ENCODE measurements at places on chromosomes 7 and 10. TPM values are rescaled to one million over a fixed set of nuclear protein-coding genes. Genes with fewer than 3 reads are reported as not detected.

Gene DGKB
- total RNA-seq: not detected

DNA sequence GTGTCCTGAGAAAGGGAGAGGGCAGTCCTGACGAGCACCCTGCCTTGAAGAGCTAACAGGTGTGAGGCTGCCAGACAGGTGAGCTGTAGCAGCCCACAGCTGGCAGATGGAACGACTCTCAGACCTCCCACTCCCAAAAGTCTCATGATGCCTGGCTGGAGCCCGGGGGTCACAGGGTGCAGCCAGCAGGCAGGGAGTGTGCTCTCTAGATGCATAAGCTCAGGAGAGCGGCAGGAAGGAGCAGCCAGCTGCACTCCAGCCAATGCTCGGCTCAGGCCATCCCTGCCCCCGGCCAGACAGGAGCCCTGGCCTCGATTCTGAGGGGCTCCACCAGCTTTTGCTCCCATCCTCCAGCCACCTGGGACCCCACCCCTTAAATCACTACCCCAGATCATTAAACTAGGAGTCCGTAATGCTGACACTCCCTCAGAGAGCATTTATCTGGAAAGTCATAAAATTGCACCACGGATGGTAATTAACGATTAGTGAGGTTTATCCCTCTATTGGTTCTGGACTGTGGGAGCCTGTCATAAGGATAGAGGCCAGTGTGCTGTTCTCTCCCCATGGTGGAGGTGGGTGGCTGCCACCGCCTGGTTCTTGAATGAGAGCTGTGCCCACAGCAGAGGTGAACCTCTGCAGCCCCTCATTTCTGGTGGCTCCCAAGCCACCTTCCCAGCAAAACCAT is 63.5 kb upstream of the ZMIZ1 start:
- DNase-seq: no peak
- no peaks in the 10 kb centered on the region for H3K27me3 ChIP-seq
- no peak overlapping the region for H3K27ac ChIP-seq
- H3K4me1 ChIP-seq: peaks cover 11% of the 10 kb centered on the region

GRCh38 chr7:140402178-140402835 is 1.6 kb upstream of the RAB19 start:
- H3K4me3 ChIP-seq: peak overlapping the region; percentile 22
- peak overlapping the region; percentile 74 for H3K27ac ChIP-seq
- H3K4me1 ChIP-seq: peaks cover 32% of the 10 kb centered on the region
- peaks cover 3% of the 10 kb centered on the region for H3K36me3 ChIP-seq

Gene NIPSNAP2
- total RNA-seq: 56.7 TPM

DNA sequence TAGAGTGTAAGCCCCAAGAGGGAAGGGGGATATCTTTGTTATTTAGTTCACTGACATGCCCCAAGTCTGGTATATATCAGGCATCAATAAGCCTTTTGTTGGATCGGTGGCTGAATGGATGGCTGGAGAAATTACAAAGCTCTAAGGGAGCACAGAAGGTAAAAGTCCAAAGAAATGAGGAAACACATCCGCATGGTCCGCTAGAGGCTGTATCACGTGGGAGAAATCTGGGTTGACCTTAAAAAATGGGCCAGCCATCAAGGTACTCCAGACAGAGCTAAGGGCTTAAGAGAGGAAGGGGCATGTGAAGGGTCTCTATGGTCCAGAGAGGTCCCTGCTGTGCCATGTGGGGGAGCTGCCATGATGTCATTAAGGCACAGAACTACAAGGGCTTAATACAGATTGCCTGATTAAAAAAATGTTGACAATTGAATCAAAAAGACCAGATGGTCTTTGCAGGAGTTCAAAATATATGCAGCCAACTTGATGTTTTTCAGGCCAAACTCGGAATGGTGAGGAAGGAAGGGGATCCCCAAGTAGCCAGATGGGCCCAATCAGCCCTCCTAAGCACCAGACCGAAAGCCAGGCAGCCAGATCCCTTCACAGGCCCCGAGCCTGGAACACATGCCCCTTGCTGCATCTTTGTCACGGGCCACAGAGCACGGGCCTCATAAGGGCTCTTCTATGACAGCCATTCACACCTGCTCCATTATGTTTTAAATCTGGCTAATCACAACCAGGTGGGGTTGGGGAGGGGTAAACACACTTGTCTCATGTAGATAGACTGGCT is 31.9 kb downstream of the SCRN1 start:
- DNase-seq: no peak
- H3K27ac ChIP-seq: no peak overlapping the region
- no peaks in the 10 kb centered on the region for H3K36me3 ChIP-seq
- peaks cover 16% of the 10 kb centered on the region for H3K4me1 ChIP-seq
- no peaks in the 10 kb centered on the region for H3K27me3 ChIP-seq

Gene HOXA11
- 0.18 TPM for total RNA-seq

DNA sequence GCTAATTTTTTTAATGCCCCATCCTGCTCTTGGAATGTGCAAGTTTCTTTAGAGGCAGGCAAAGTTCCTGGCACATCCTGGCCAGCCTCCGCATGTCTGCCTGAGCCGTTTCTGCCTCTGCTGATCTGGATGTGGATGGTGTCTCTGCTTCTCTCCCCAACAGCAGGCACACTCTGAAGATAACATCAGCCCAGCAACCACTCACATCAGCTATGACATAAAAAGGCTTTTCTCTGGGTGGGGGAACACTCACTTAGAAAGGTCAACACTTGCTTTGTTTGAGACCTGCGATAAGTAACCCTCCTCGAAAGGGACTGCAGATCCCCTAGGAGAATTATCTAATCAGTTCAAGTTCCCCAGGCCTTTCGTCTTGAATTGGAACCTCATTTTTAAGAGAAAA is 142.9 kb downstream of the FGFR2 start:
- peaks cover 1% of the 10 kb centered on the region for H3K27me3 ChIP-seq
- no peak overlapping the region for H3K27ac ChIP-seq
- no peaks in the 10 kb centered on the region for H3K4me1 ChIP-seq
- no peaks in the 10 kb centered on the region for H3K36me3 ChIP-seq
- no peak for DNase-seq

- peaks cover 1% of the 10 kb centered on the region for H3K27me3 ChIP-seq
- H3K27ac ChIP-seq: peak overlapping the region; percentile 87
- DNase-seq: peak; percentile 67
- peaks cover 8% of the 10 kb centered on the region for H3K36me3 ChIP-seq
- peak overlapping the region; percentile 85 for H3K4me3 ChIP-seq
Observed at GRCh38 chr7:128863433-128863989, 855 bp downstream of the ATP6V1F start.

DNA sequence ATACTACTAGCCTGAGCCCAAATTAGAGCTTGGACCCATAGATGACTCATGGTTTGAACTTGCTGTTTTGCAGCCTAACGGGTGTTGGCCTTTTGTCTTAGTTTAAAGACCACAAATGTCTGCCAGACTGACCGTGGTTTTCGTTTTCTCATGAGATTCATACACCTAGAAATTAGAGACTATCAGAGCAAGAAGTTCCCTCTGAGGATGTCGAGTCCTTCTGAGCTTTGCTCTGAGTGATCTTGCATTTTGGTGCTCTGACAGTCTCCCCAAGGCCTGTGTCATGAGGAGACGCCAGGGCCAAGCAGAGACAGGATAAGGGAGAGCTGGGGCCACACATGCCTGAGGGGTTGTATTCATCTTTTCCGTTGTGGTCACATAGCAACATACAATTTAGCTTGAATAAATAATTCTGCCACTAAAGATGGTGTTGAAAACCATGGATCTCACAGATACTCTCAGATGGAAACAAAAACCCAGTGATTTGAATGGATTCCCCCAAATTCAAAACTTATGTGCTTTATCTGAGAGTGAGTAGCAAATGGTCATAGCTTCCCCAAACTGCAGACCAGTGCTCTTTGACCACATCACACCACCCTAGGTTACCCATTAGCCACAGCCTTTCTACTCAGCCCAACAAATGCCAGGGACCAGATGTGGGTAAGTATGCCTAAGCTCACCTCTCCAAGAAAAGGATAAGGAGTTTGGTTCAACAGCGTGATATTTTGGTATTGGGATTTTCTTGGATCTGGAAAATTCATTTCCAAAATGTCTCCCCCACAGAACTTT is 762.0 kb upstream of the IGFBP3 start:
- no peaks in the 10 kb centered on the region for H3K36me3 ChIP-seq
- no peak for DNase-seq
- H3K27me3 ChIP-seq: no peaks in the 10 kb centered on the region
- H3K4me3 ChIP-seq: no peak overlapping the region
- no peak overlapping the region for H3K27ac ChIP-seq

DNA sequence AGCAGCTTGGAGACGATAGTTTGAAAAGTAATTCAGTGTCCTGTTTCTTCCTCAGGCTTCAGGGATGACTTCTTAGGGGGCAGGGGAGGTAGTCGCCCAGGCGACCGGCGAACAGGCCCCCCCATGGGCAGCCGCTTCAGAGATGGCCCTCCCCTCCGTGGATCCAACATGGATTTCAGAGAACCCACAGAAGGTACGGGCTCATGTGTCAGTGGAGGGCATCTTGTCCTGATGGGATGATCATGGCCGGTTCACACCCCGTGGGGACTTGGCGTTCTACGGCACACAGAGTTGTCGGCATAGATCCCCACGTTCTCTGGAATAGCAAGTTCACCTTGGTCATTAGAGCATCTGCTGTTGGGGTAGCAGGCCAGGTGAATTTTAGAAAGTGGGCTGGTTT is 15.1 kb upstream of the LAT2 start:
- H3K27me3 ChIP-seq: no peaks in the 10 kb centered on the region
- H3K36me3 ChIP-seq: peaks cover 61% of the 10 kb centered on the region
- no peak for DNase-seq
- peak overlapping the region; percentile 83 for H3K27ac ChIP-seq
- peaks cover 24% of the 10 kb centered on the region for H3K4me1 ChIP-seq
